Esophagus muscularis mucosa (tissue), 4 donors: ENCODE measurements at places on chromosomes 1 and 21. TPM values are rescaled to one million over a fixed set of nuclear protein-coding genes. Genes with fewer than 3 reads are reported as not detected.

TCP10L gene
- 1.2 TPM for total RNA-seq

NEK2 gene
- not detected for total RNA-seq

ADORA3 gene
- 13.3 TPM for total RNA-seq

TBX15 gene
- 0.75 TPM for total RNA-seq

DNA sequence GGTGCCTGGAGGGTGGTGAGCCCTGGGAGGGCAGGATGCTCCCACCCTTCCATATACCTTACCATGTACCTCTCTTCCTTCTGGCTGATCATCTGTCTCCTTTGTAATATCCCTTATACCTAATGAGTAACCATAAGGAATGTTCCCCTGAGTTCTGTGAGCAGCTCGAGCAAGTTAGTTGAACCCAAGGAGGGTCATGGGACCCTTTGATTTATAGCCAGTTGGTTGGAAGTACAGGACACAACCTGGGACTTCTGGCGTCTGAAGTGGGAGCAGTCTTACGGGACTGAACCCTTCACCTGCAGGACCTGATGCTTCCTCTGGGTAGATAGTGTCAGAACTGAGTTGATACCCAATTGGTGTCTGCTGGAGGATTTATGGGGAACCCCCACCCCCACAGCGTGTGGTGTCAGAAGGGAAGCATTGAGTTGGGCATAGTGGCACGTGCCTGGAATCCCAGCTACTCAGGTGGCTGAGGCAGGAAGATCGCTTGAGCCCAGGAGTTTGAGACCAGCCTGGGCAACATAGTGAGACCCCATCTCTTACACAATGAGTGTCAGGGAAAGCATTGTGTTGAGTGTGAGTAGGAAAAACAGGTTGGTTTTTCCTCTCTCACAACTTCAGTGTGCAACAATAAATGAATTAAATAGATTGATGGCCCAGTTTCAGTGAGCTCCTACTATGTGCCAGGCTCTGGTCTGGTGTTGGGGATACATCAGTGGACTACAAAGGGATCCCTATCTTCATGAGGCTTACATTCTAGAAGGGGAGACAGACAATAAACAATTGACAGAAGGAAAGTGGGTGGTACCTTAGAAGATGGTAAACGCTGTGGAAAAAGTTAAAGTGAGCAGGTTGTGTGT lies 16.0 kb downstream of the DNAJC16 start:
- DNase-seq: no peak
- H3K4me3 ChIP-seq: no peak overlapping the region
- no peaks in the 10 kb centered on the region for H3K27me3 ChIP-seq
